ENCODE measurements at places on chromosomes 5 and 9.

- no peak for DNase-seq
These were observed 1.2 kb downstream of the DPYSL3 start for GRCh38 chr5:147508711-147509040.

DNA sequence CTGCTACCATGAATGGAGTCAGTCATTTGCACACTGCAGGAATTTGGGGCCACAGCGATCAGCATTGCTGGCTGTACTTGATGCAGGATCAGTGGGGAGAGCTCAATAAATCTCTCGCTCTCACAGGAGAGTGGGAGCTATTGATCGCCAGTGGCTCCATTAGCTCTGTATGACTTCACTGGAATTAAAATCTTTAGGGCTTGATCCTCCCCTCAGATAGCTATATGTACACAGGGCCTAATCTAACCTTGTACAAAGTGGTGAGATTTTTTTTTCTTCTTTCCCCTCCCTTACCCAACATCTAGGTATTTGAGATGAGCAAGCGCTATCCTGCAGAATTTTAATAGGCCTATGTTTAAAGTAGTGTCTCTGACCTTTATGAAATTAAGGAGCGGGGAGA, 84.9 kb downstream of the IZUMO3 start:
- no peak for DNase-seq

DNA sequence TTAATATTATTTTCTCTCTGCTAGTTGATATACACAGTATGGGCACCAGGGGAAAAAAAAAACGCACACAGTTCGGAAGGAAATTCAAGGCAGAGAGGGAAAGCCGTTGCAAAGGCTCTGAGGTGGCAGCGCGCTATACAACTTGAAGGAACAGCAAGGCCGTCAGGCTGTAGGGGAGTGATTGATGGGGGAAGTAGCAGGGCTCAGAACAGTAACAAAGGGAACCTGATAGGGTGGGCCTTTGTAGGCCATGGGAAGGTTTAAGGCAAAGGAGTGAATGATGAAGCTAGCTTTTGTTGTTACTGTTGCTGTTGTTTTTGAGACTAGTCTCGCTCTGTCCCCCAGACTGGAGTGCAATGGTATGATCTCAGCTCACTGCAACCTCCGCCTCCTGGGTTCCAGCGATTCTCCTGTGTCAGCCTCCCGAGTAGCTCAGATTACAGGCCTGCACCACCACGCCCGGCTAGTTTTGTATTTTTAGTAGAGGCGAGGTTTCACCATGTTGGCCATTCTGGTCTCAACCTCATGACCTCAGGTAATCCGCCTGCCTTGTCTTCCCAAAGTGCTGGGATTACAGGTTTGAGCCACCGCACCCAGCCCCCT, 27.0 kb downstream of the AQP7 start:
- no peak for DNase-seq

DNA sequence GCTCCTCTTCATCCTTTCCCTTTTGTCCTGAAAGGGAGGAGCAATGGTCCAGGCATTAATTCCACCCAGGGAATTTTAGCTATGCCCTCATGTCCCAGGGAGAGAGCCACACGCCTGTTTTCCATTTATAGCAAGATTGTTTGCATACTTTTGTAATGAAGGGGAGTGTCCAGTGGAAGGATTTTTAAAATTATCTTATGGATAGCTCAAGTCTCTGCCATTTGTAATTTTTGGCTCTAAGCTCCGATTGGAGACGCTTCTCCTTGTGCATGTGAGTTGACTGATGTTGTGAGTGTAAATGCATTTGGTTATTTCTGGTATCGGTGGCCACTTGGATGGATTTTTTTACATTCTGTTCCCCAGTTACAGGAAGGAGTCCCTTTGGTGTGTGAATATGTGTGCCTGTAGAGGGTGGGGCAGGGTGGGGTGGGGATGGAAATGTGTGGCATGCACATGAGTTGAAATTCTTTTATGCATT, 7.2 kb upstream of the RPL26L1 start:
- no peak for DNase-seq

DNA sequence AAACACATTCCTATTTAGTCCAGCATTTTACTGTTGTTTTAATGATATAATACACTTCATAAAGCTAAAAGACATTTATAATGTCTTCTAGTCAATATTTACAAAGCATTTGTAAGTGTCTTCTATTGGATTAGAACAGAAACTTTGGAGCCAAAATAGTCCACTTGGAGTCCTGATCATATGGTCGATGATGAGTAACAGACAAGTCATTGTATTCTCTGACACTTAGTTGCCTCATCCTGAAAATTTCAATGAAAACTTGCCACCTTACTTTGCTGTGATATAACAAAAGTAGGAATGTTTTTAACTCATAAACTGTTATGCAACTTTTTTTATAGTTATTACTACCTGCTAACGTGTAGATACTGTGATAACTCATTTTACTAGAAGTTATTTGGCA, 132.5 kb downstream of the GABRB2 start:
- DNase-seq = no peak

GRCh38 chr9:88947581-88948573, 43.4 kb upstream of the S1PR3 start:
- no peak for DNase-seq

DNA sequence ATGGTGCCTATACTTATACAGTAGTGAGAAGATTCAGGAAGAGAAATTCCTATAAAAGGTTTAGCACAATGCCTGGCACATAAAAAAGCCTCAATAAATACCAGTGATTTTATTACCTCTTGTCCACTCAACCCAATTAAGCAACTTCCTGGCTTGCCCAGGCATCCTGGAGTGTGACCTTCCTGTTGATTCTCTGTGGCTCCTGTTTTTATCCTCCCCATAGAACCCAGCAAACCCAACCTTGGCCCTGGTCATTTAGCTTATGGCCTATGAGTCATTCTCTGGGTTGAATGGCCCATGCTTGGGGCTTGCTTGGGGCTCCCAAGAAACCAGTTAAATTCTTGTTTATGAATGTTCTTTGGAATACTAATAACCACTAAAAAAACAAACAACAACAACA, 21.4 kb upstream of the SPARC start:
- no peak for DNase-seq

GRCh38 chr9:124793015-124793541, 16.1 kb downstream of the OLFML2A start:
- DNase-seq = no peak

- no peak for DNase-seq
These were observed 84.4 kb downstream of the COL23A1 start for GRCh38 chr5:178505639-178506407.

- DNase-seq = no peak
These were observed 33.8 kb downstream of the CHSY3 start for GRCh38 chr5:129938077-129938476.

- no peak for DNase-seq
These were observed 36.5 kb upstream of the ANKRD33B start for GRCh38 chr5:10527281-10527950.

GRCh38 chr5:148403344-148403743, 19.6 kb downstream of the FBXO38 start:
- DNase-seq = no peak

DNA sequence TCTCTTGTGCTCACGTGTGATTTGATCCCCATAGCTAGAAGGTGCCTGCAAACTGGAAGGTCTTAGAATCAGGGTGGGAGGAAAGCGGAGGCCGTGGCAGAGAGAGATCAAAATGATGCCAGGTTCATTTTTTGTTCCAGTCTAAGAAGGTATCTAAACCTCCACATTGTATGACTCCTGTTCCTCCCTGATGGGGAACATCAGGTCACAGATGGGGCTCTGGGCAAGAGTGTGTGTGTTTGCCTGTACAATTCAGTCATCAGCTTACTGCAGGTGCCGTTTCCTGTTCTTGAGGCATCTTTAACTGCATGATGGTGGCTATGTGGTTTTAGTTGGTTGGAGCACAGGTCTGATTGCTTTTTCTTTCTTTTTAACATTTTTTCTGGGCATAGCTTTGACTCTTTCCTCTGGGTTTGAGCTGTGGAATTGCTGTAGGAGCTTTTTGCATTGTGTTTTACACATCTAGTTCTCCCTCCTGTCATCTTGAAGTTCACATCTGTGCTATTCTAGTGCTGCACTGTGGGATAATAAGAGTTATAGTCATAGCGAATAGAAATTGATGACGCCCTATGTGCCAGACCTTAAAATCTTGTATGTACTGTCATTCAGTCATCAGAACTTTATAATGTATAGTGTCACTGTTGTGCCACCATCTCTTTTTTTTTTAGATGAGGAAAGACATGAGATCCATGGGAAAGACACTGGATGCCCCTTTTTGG, 30.8 kb downstream of the ARHGAP26 start:
- DNase-seq = peak; percentile 10

DNA sequence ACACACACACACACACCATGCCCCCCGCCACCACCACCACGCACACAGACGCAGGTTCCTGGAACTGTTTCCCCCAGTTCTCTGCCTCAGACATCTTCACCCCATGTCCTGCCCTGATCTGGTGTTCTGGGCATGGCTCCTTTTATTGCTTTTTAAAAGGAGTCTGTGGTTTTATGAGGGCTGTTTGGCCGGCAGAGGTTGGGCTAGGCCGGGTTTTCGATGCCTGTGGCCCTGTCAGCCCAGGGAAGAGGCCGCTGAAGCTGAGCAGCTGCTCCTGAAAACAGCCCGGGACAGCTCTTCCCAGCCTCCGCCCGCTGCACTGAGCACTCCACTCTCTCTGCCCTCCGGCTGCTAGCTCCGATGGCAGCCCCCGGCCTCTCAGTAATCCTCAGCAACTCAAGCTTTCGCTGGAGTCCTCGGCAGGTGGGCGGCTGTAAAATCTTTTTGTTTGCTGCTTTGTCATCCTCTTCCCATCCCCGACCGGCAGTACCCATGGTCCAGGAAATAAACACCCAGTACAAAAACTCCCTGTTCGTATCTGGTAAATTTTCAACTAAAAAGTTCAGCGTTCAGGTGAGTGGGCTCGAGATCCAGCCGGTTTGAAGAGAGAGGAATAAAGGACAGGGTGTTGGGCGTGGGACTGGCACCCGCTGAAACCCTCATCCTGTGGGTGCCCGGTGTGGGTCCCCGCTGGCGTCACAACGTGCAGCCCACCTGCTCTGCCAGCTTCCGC, 103.0 kb upstream of the ERCC6L2 start:
- no peak for DNase-seq

DNA sequence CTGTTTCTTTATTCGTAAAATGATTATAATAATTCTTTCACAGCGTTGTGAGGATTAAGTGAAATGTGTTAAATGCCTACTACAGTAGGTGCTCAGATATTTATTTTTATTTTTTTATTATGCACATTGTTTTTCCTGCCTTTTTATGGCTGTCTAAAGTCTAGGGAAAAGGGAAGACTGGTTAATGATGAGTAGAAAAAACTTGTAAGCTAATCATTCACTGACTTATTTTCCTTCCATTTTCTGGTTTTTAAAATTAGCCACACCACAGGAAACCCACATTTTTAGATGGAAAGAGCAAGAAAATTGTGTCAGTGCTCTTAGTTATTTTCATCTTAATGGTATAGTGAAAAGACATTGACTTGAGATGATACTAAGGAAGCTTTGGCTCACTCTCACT, 3.9 kb upstream of the PCYOX1L start:
- DNase-seq = no peak

DNA sequence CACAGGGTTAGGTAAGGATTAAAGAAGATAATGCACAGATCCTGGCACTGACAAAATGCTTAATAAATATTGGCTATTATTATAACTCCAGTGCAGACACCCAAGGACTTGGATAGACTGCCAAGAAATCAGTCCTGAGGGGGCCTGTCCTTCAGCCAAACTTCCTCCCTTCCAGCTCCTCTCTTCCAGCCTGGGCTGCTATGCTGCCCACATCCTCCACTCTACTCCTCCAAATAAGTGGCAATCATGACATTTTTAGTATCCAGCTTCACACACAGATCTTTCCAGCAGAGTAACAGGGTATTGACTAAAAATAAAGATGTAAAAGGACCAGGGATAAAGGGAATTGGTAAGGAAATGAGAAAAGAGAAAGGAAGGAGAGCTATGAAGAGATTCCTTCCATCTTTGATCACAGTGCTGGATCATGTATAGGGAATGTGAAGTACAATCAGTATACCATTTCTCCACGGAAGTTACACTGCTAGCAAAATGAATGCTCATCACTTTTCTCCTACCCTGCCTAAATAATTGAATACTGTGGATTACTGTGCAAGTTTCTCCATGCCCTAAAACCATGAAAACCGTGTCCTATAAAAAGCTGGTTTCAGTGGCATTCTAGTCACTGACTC, 136.0 kb upstream of the OSMR start:
- DNase-seq = no peak

DNA sequence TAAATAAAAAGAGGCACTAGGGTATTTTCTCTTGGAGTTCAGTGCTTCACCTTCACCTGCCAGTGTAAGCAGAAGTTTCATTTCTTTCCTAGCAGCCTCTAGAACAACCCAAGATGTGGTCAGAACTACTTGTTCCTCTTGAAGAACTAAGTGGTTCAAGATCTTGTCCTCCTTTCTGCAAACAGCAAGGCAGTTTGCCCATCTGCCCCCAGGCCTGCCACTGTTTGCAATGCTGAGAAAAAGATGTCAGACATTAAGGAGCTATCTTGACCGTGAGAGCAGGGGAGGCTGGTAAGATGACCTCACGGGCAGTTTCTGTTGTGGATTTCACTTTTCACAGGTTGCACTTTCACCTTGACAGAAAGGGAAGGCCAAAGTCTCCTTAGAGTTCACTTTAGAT, 52.0 kb upstream of the KLF4 start:
- no peak for DNase-seq
